Memory B cell (primary cell): ENCODE measurements at places on chromosomes 16 and 17.
A peak's percentile ranks its signal among the peaks of the same experiment; 100 is the strongest.

GRCh38 chr17:71902894-71903506 lies 217.8 kb upstream of the SOX9 start:
- no peak for DNase-seq

DNA sequence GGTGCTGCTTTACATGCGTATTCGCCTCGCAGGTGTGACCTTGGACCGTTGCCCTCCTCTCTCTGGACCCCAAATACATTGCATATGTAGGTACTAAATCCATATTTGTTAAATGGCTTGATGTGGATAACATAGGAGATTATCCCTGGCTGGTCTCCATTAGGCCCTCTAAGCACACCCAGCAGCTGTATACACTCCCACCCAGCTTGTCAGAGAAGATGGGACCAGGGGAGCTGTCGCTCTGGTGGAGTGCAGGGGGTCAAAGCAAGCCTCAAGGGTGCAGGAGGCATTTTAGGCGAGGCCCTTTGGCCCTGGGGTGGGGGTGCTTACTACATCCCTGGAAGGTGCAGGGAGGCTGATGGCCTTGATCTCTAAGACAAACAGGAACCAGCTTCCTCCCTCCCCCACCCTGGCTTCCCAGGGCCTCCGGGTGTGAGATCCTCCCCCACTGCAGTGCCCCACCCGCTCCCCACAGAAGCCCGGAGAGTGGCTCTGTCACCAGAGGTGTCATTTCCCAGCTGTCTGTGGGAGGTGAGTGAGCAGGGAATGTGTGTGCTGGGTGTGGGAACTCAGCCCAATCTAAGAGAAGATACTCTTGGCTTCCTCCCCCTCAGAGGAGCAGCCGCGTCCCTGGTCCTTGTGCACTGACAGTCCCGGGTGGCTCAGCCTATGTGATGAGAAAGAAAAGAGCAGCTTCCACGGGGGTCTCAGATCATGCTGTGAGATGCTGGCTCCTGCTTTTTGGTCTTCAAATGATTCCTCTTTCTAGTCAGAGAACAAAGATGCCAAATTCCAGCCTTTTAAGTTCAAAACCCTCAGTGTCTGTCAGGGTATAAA lies 1.4 kb upstream of the VAMP2 start:
- DNase-seq = no peak

GRCh38 chr17:36856222-36856621 lies 81.1 kb upstream of the LHX1 start:
- no peak for DNase-seq

DNA sequence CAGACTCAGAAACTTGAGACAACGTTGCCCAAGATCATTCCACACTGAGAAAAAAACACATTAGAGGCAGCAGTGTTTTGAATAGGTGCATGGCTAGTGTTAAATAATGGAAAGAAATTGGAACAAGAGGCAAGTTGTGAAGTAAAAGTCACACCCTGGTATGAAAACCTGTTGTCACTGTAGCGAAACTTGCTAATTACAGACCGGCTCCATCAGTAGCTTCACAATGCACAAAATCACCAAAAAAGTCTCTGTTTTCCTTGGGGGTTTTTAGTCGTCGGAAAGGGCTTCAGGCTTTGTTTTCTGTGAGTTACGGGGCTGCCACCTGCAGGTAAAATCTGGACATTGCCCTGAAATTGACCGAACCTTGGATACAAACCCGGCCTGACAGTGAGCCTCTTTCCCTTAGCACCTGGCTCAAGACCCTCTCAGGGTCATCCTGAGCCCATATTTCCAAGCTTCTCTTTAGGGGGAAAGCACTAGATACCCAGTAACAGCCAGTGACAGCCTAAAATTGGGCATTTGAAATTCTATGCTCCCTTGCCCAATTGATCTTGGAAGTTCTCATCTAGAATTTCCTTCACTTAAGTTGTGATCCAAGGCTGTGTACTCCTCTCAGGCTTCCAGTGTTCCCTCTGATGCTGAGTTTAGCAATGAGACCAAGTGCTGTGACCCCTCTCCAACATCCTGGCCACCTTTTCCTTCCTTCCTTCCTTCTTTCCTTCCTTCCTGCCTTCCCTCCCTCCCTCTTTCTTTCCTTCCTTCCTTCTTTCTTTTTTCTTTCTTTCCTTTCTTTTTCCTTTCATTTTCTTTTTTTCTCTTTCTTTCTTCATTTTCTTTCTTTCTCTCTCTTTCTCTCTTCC lies 7.2 kb upstream of the GRB2 start:
- DNase-seq = peak; percentile 78

DNA sequence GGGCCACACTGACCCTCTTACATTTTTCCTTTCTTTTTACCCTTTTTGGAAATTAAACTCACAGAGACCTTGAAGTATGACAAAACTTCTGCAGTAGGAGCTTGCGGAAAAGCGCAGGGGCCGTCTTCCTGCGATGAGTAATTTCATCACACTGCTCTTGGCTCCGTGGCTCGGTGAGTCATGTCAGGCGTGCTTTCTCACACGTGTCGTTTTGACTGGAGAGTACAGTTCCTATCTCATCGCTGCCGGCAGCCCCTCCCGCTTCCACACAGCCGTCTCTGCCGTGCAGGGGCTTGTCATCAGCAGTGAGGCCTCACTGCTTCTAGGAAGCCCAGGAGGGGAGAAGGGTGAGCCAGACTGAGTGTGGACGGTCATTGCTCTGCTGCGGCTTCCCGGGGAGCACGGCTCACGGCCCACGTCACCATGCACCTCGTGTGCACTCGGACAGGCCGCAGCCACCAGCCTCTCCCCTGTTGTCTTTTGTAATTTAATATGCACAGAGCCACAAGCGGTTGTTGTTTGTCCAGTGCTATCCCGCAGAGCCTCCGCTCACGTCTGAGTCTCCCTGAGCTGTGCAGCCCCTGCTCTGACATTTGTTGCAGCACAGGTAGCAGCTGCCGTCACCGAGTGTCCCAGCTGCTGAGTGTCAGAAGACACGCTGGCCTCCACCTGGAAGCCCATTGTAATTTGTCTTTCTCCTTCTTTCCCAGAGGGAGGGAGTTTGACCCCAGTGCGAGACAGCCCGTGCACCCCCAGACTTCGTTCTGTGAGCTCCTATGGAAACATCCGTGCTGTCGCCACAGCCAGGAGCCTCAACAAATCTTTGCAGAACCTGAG lies 99.4 kb upstream of the CHMP6 start:
- no peak for DNase-seq

GRCh38 chr17:39138431-39139160 lies 12.8 kb downstream of the PLXDC1 start:
- no peak for DNase-seq

DNA sequence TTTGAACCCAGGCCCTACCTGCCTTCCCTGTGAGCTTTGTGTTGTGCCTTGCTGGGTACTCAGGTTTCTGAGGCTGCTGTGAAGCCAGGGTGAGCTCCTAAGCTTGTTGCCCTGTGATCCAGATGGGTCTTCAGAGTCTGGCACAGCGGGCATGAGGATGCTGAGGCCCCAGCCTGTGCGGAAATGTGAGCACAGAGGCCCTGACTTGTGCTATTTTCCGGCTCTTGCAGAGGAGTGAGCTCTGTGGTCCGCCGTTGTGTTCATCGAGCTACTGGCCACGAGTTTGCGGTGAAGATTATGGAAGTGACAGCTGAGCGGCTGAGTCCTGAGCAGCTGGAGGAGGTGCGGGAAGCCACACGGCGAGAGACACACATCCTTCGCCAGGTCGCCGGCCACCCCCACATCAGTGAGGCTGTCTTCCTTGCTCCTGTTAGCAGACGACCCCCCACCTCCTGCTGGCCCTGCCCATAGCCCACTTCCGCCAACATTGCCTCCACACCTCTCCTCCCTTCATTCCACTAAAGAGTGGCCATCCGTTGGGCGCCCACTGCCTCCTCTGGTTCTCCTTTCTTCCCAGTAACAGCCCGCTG lies 2.7 kb downstream of the PHKG2 start:
- no peak for DNase-seq

DNA sequence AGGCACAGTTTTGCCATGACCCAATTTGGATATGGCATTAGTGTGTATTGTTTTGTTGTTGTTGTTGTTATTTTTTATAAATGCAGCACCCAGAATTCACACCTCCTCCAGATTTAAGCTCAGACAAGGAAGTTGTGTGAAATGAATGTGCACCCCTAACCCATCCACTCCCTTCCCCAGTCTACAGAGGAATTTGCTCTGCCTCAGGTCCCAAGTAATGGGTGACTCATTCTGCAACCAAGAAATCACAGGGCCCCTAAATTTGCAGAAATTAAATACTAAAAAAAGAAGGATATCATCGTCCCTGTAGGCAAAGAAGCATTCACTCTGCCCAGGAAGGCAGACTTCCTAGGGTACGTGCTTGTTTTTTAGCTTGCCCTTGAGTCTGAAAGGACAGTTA lies 62.3 kb downstream of the CLEC16A start:
- no peak for DNase-seq

DNA sequence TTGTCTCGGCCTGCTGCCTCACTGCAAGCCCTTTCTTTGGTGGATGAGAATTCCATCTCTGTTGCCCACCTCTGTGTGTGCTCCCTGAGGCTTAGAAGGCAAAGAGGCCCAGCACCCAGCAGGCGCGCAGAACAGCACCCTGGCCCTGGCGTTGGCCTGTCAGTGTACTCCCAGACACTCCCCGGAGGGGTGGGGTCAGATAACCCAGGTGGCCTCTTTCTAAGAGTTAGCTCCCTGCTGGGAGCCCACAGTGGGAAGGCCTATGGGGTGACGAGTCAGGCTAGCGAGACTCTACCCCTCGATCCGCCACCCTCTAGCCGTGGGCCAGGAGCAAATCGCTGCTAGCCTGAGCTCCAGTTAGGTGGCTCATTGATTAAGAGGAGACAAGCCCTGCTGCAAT lies 38.1 kb downstream of the SRL start:
- DNase-seq = no peak

DNA sequence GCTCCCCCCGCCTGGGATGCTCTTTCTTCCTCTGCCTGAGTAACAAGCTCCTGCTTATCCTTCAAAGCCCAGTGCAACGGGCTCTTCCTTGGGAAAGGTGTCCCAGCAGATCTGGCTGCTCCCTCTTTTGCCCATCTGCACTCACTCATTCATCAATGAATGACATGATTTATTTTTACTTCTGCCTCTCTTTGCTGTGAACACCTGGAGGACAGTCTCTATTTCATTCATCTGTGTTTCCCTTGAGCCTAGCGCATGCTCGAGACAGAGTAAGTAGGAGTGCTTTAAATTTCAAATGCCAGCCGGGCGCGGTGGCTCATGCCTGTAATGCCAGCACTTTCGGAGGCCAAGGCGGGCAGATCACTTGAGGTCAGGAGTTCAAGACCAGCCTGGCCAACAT lies 22.0 kb upstream of the GINS2 start:
- no peak for DNase-seq

GRCh38 chr16:12902511-12903372 lies 1.3 kb downstream of the SHISA9 start:
- no peak for DNase-seq

- DNase-seq = no peak
Observed at GRCh38 chr17:74271901-74272561, 2.0 kb upstream of the DNAI2 start.

- no peak for DNase-seq
Observed at GRCh38 chr17:80477647-80478478, 1.5 kb upstream of the NPTX1 start.

DNA sequence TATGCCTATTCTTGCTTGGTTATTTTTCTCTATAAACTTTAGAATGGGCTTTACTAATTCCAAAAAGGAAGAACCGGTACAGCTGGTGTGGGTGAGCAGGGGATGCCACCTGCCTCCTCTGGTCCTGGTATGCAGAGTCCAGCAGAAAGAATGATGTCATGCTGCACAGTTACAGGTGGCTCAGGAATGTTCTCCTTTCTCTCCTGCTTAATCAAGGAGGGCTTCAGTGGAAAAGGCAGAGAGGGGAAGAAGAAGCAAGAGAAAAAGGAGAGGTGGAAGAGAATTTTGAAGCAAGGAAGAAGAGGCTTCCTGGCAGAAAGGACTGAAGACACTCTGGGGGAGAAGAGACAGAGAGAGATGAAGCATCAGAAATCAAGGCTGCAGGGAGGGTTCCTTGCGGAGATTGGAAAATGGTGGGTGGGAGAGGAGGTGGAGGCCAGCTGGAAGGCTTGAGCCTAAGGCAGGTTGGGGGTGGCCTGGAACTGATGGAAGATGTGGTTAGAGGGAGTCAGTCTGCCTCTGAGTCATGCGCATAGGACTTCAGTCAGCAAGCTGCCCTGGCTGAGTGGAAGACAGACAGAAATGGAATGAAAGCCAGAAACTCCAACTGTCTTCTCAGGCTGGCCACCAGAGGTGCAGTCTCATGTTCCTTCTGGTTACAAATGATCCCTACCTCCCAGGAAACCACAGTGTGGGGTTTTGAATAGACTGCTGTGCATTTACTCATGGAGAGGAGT lies 64.6 kb upstream of the CRHR1 start:
- no peak for DNase-seq

DNA sequence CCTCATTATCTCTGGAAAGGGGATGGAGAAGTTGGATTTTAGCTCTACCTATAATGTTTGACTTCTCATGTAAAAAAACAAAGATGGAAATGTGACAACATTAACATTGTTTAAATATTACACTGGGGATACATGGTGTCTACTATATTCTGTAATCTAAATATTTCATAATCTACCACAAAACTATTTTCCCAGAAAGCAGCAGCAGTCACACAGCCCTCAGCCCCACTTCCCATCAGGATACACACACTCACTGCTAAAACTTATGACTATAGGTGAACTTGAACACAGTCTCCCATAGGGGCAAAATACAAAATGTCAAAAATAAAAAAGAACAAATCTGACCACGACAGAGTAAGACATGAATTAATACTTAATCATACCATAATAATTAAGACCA lies 95.7 kb downstream of the KANSL1 start:
- DNase-seq = no peak

DNA sequence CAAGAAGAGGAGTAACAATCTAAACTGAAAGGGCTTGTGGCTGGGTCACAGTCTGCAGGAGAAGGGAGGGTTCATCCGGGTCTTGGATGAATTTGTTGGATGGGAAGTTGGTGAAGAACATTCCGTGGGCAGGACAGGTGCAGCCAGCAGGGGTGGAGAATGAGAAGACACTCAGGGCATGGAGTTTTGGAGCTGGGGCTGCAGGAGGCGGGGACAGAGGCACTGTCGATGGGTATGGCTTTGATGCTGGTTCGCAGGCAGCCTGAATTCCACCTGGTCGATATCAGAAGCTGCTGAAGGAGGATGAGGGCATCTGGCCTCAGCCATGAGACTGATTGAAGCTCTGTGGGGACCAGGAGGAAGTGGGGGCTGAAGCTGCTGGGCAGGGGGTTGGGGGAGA lies 36.1 kb upstream of the CBFA2T3 start:
- DNase-seq = no peak

- DNase-seq = no peak
Observed at GRCh38 chr17:36888236-36888951, 48.9 kb upstream of the LHX1 start.

- DNase-seq = no peak
Observed at GRCh38 chr17:63337579-63337978, 108.5 kb downstream of the CYB561 start.
